ENCODE measurements at places on chromosomes 1 and 21.

DNA sequence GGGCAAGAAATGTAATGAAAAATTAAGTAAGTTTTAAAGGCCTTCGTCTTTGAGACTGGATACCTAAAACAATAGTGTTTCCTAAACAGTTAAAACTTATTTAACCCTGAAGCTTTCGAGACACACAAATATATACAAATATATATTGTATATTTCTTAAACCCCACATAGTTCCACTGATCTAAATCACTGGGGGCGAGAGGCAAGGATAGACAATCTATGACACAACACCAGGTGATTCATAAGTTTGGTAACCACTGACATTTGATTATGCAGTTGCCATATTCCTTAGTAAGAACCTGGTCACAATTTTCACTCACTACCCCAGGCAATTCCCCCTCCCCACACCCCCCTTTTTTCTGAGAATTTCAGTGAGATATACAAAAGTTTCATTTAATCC is 55.3 kb upstream of the BOLA1 start:
- DNase-seq: peak; percentile 78

DNA sequence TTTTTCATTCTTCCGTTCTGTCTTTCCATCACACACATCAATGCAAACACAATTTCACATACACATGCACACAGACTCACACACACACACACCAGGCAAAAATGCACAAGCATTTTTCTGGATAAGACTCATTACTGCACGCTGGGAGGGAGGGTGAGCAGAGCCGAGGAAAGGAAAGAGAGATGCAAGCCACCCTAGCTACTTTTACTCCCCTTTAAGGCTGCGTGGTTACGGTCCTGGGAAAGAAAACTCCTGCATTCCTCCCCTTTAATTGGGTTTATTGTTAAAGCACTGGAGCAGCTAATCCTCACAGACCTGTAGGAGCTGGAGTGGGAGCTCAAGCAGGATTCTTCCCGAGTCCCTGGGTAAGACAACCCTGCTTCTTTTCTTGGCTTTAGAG is at the start of gene CAMK1G:
Gene CAMK1G (plus strand): TSS at position 307 of the 400 bp plus-strand sequence. CDS start 11,270 bp downstream, outside the sequence.
- peak; percentile 39 for DNase-seq

DNA sequence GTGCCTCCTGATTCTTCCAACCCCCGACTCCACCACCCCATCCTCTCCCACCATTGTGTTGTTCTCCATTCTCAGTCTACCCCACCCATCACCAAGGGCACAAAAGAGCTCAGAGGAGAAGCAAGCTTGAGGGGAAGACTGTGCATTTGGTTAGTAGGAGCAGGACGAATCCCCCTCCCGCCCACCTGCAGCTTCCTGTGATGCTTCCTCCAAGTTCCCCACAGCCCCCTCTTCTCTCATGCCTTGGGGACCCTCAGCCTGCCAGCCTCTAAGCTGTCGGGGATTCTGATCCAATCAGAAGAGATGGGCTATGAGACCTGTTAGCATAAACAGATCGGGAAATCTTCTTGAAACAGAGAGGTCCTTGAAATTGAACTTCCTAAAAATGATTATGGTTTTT is 22.2 kb upstream of the CAPZB start:
- DNase-seq: no peak

DNA sequence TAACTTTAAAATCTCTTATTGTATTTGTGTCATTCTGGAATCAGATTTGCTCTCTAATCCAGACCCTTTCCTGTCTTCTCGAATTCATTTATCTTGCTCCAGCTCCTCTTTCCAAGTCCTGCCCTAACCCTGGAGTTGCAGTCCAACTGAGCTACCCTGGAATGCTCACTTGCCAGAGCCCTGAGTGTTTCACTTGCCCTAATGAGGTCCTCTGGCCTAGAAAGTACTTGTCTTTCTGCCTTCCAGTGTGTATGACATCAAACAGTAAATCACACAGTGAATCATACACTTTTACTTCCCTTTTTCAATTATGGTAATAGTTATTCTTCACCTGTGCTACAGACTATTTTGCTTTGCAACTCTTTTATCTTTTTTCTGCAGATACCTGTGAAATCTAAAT is 96.9 kb downstream of the NEK7 start:
- DNase-seq: peak; percentile 75

GRCh38 chr1:113686891-113687618 is 72.2 kb downstream of the PHTF1 start:
- peak; percentile 35 for DNase-seq

DNA sequence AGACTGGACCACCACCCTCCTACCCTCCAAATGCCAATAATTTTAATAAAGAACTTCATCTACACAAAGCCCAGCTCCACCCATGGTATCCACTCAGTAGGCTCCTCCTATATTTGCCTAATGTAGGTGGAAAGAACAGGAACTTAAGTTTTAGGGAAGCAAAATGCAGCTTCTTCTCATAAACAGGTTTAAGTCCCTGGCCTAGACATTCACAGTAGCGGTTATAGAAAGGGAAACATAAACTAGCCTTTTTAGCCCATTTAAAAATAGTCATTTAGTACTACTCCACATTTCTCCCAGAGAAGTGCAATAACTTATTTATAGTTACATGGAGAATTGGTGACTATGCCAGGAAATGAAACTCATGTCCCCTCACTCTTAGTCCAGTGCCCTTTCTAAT is 56.6 kb upstream of the CPLANE2 start:
- no peak for DNase-seq

DNA sequence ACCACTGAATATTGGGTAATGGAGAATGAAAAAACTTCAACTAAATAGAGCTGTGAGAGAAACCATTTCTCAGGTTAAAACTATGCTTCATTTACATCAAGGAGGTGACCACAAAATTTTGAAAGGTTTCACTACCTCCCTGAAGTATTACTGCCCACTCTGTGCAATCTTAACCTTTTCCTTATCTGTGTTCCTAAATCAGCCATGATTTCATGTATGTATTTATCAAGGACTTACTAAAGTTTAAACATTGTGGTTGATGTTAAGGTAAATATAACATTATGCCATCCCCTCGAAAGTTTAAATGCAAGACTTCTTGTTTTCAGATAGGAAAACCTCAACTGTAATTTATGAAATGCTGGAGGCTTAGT is 84.4 kb downstream of the CLEC20A start:
- DNase-seq: no peak

- peak; percentile 32 for DNase-seq
Measured at GRCh38 chr1:184911103-184911745, 63.1 kb downstream of the NIBAN1 start.

- DNase-seq: no peak
Measured at GRCh38 chr1:38013227-38013622, 691 bp downstream of the UTP11 start.

- peak; percentile 75 for DNase-seq
Measured at GRCh38 chr1:9249534-9250410, 15.2 kb downstream of the H6PD start.

DNA sequence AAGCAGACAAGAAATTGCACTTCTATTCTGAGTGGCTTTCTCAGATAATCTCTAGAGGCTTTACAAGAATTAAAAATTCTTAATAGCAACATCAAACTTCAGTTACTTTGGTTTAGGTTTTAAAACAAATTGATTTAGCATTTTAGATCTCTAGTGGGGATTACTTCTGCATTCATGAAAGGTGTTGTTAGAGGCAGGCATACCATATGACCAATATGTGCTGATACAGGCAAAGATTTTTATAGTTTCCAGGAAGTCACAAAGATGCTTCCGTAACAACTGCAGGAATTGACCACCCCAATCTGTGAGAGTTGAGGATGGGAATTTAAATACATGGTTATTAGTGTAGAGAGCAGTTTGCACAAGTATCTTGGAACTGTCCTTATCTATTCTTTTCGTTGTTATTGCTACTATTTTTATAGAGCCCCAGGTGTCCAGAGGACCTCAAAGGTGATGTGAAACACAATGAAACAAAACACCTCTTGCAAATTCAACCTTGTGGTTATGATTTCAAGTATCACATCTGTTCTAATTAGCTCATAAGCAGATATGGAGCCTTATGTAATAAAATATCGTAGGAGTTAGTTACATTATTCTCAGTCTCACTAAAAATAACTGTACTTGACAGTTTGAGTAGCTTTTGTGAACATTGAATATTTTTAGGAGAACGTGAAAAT is 512.7 kb upstream of the ADGRL4 start:
- no peak for DNase-seq

DNA sequence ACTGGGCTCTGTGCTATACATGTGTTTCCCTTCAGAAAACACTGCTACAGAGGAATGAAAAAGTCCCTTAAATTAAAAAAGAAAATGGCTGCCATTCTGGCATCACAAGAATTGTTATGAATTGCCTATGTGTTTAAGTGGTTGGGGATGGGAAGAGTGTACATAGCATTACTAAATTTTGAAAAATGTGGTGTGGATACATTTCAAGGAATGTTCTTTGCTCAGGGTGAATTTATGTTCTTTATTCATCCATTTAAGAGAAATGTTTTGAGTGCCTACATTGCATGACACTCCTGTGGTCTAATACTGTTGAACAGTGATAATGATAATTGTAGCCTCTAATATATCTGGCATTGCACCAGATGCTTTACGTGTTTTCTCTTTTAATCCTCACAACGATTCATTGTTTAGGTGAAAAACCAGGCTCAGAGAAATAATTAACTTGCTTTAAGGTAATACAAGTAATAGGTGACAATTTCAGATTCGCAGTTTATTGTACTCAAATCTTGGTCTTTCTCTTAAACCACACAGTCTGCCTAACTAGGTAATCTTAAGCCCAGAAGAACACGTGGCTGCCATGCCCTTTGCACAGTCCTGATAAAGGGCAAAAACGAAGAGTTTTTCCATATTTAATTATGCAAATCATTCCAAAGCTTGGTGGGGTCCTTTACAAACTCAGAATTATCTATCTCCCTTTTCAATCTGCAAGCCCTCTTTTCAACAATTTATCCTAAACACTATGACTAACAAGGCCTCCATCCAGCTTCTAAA is 31.5 kb downstream of the DPT start:
- no peak for DNase-seq

DNA sequence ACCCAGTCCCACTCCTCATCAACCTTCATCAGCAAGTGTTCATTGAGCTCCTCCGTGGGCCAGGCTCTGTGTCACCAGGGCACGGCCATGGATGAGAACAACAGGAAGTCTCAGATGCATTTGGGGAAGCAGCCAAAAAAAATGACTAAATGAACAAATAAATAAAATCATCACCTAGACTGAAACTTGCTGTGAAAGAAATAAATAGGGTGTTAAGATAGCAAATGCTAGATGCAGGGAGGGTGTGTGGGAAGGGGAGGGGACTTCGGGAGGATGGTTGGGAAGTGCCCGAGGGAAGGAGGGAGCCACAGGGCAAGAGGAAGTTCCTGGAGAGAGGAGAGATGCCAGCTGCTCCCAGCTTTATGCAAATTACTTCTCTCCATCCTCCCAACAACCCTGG is 696.7 kb downstream of the PTPRU start:
- peak; percentile 11 for DNase-seq

DNA sequence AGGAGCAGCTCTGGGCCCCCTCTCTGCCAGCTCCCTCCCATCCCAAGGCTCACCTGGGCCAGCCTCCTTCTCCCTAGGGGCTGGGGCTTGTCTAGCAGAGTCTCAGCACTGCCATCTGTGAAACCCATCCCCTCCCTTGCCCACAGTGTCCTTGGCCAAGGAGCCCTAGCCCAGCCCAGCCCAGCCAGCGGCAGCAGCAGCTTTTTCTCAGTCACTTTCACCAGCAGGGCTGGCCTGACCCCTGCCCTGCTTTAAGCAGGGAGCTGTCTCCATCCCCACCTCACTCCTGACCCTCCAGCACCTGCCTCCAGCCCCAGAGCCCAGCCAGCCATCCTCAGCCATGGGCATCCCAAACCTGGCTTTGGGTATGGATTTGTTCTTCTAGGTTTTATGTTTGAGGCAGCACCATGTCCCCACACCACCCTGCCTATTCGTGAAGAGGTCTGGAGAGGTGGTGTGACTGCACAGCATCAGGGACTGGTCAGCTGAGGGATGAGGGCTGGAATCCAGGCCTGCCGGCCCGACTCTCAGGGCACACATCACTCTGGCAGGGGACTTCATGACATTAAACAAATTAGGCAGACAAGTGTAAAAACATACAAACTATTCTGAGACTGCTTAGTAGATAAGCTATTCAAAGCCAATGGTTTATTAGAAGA is 36.1 kb upstream of the ABCG1 start:
- no peak for DNase-seq

GRCh38 chr1:98975810-98976209 is 28.9 kb downstream of the PLPPR5 start:
- peak; percentile 29 for DNase-seq

DNA sequence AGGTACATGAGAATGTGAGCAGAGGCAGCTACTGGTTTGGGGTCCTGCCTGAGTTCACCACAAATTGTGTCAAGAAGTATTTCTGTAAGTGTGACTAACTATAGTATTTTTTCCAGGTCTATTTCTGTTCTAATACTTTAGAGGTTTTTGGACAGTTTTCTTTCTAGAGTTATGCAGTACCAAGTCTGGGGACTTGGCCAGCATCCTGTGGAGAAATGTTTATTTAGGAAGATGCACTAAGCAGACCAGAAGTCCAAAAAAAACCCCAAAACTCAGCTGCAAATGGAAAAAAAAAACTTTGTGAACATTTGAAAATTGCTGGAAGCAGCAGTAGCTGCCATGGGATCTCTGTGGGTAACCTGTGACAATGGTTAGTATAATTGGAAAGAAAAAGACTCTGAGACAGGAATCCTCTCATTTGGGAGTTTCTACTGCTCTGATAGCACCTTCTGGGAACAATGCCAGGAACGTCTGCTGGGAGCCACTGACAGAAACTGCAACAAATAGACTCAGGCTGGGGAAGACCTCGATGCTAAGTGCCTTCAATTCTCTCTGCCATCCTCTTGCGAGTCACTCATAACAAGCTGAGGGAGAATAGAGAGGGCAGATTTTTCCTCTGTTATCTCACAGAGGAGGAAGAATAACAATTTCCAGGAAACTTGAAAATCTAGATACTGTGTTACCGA is 37.6 kb downstream of the OR10R2 start:
- DNase-seq: no peak

GRCh38 chr1:242467556-242468145 is 56.8 kb downstream of the PLD5 start:
- peak; percentile 66 for DNase-seq

GRCh38 chr1:230050973-230051735 is 15.9 kb upstream of the GALNT2 start:
- no peak for DNase-seq

DNA sequence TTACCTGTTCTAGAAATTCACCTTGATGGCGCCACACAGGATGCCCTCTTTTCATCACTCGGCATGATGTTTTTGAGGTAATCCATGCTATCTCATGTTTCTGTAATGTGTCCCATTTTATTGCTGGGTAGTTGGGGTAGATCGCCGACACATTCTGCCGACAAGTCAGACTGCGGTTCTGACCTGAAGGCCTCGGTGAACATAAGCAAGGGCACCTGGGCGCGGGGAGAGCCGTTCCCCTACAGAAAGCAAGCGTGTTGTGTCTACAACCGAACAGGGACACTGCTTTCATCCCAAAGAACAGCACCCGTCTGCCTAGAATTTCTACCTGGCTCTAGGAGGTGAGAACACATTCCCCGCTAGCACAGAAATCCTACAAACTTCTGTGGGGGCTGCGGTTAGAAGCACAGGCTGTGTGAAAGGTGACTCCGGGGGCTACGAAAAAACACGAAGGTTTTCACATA is 149.2 kb downstream of the PPIAL4G start:
- DNase-seq: no peak
